Fibroblast of mammary gland (primary cell): ENCODE measurements at places on chromosomes 7 and 10.

DNA sequence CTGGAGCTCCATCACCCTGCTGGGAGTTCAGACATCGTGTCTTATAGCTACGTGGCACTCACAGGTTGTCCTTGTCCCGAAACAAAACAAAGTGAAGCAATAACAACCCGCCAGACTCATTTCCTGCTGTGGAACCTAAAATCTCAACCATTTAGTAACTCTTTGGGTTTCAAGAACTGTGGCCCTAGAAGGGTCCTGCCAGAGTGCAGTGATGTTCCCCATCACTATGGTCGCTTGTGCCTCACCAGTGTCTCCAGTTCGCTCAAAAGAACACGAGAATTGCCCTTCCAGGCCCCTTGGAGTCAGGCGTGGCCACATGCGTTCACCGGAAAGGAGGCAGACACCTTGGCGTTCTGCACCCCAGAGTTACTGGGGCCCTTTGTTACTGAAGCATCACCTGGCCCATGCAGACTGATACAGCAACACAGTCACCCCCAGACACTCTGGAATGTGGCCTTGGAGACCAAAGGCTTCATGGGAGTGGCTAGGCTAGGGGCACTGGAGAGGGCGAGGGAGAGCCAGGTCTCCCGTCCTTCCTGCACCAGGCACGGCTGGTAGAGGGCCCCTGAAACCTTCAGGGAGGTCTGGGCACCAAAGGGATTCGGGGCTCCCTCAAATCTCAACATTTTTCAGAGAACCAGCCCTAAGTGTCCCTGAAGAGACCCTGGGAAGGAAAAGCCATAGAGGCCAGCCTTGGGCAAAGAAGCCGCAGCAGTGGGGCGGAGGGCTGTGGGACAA is 908 bp downstream of the CRYGN start:
- DNase-seq: no peak

DNA sequence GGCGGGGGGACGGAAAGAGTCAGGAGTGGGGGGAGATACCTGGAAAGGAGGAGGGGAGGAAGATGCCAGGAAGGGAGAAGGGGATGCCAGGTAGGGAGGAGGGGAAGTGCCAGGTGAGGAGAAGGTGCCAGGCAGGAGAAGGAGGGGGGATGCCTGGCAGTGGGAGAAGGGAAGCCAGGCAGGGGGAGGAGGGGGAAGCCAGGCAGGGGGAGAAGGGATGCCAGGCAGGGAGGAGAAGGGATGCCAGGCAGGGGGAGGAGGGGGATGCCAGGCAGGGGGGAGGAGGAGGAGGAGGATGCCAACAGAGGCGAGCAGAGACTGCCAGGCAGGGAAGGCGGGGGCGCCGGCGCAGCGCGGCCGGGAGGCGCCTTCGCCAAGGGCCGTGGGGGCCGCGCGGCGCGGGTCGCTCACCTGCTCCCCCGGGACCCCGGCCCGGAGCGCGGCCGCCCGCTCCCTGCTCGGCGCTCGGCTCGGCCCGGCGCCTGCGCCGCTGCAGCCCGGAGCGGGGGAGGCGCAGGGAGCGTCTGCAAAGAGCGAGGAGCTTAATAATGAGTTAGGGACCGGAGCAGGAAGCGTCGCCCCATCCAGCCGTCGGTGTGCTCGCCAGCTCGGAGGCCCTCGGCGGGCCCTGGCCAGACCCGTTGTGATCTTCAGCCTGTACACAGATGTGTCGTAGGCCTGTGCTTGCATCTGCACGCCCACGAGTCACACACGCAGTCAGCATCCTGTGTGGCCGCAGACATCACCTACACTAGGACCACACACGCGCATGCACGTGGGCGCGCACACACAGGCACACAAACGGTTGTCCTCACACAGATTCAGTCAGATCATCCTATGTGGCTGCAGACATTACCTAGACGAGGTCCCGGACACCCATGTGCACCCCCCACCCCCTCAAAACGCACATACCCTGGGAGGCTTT is 28.4 kb upstream of the SMARCD3 start:
- DNase-seq: peak; percentile 57

- no peak for DNase-seq
Observed at GRCh38 chr10:17123961-17124360, 5.7 kb downstream of the CUBN start.

GRCh38 chr7:153543232-153543631 is 509.0 kb upstream of the DPP6 start:
- DNase-seq: no peak

DNA sequence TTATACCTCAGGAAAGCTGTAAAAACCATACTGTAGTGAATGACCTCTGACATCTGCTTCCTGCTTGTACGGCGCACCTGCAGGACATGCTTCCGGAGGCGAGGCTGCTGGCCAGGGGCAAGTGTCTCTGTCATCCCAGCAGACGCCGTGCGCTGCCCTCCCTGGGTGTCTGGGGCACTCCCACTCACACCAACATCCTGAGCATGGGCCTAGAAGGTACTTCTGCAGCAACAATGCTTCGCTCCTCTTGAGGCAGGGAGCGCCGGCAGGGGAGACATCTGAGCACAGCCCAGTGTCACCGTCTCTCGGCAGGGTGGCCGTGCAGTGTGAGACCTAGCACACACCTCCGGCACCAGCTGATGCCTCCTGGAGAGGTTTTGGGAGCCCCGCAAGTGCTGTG is 269.2 kb downstream of the MAD1L1 start:
- no peak for DNase-seq

DNA sequence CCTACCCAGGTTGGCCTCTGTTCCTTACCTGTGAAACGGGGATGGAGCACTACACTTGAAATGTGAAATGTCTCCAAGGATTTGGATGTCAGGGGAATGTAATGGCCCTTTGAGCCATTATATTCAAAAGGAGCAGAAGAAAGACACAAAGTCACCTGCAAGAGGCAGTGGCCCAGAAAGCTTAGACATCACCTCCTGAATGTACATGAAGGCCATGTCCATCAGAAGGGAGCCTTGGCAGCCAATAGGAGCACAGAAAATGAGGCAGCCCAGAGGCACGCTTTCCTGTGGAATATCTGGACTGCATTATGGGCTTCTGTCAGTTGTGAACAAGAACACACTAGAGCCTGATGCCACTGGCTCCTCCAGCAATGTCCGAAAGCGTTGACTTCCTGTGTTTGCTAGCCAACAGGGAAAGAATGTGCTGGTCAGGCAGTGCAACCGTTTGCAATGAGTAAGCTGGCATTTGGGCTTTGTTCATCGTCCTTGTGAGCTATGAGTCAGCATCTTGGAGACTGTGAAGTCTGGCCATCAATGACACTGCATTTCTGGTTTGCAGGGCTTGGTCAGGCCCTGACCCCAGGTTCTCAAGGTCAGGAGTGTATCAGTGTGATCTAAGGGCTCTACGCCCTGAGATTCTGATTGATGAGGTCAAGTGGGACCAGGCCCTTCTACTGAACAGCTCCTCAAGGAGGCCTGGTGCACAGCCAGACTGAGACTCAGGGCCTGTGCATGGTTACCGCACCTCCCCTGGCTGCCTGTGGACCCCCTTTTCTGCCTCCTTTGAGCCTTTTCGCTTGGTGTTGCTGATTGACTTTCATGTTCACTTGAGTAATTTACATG is 222.4 kb downstream of the RPS24 start:
- DNase-seq: peak; percentile 99

DNA sequence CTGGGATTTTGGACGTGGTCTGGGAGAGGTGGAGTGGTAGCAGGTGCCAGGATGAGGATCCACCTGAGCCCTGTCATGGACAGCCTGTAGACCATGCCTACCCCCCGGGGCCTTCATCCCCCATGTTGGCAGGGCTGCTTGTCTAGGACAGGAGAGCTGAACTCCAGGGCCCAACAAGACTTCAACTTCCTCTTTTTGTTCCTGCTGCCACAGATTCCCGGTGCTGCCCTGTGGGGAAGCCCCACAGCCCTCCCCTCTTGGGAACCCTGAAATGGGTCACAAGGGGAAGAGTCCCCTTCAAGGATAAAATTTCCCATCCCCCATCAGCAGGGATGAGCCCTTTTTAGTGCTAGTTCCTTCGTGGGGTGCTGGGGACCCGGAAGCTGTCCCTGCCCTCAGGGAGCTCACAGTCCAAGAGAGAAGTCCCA is 1.3 kb upstream of the CUEDC2 start:
- DNase-seq: no peak

GRCh38 chr7:51639661-51640334 is 323.2 kb upstream of the COBL start:
- DNase-seq: no peak

- DNase-seq: no peak
Observed at GRCh38 chr10:62528441-62528840, 154.3 kb downstream of the ZNF365 start.

GRCh38 chr7:26013551-26014083 is 138.4 kb upstream of the NFE2L3 start:
- DNase-seq: no peak

GRCh38 chr7:36127075-36127740 is 25.8 kb upstream of the EEPD1 start:
- DNase-seq: peak; percentile 51

DNA sequence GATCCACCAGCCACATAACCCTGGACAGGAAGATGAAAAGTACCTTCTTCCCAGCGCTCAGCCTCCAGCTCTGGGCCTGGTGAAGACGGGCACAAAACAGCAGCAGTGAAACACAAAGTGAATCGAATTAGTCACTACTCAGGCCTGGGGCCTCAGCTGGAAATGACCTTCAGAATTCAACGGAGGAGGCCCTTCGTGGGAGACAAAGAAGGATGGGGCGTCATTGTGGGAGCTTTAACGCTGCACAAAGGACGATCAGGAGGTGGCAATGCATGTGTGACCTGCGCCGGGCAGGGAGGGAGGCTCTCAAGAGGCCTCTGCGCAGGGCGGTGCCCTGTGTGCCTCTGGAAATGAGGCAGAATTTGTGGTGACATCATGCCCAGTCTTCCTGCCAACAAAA is 161.9 kb downstream of the DNAJB6 start:
- no peak for DNase-seq

DNA sequence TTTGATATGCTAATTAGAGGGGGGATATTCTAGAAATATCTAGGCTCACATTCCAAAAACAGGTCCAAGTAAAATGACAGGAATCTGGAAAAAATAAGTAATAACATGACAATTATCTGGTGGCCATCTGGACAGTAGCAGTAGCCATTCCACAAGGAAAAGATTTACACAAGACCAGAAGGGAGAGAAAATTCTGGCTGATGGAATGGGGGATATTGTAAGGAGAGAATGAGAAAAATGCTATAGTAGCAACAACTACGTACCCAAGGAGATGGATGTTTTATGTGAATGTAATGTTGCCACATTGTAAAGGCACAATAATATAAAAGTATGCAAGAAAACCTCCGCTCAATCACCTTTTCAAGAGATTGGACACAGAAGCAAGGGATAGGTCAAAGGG is 5.4 kb downstream of the MYOF start:
- DNase-seq: no peak

- DNase-seq: no peak
Observed at GRCh38 chr10:21145751-21146435, 248.8 kb upstream of the NEBL start.

GRCh38 chr10:88617772-88618300 is 31.3 kb downstream of the LIPJ start:
- no peak for DNase-seq

- no peak for DNase-seq
Observed at GRCh38 chr10:26970667-26971066, 109.9 kb upstream of the ABI1 start.

- DNase-seq: no peak
Observed at GRCh38 chr7:107315716-107316220, 147.0 kb downstream of the HBP1 start.

DNA sequence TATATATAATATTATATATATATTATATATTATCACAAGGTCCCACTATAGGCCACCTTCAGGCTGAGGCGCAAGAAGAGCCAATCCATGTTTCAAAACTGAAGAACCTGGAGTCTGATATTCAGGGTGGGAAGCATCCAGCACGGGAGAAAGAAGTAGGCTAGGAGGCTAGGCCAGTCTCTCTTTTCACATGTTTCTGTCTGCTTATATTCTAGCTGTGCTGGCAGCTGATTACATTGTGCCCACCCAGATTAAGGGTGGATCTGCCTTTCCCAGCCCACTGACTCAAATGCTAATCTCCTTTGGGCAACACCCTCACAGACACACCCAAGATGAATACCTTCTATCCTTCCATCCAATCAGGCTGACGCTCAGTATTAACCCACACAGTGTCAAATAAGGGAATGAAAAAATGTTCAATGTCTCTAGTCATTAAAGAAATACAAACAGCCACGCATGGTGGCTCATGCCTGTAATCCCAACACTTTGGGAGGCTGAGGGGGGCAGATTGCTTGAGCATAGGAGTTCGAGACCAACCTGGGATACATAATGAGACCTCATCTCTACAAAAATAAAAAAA is 135.4 kb upstream of the PCBD1 start:
- DNase-seq: no peak

- no peak for DNase-seq
Observed at GRCh38 chr10:77620731-77621130, 16.9 kb downstream of the KCNMA1 start.

GRCh38 chr7:106817098-106817497 is 48.0 kb upstream of the PIK3CG start:
- DNase-seq: no peak

DNA sequence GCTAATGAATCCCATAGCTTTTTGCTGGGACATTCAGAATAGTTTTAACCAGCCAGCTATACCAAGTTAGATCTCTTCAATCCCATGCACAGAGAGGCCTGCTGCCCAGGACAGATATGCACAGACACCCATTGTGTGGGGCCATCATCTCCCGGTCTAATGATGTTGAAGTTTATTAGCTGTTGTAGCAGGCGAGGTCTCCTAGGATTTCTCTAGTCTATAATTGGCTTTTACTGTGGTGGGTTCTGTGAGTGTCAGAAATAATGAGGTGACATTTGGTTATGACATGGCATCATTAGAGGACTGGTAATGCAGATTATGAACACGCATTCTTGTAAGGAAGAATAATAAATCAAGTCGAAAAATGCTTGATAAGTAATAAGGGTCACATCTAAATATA is 81.4 kb upstream of the PLPP4 start:
- no peak for DNase-seq
